ENCODE measurements at places on chromosomes 11 and 22. TPM values are rescaled to one million over a fixed set of nuclear protein-coding genes. Genes with fewer than 3 reads are reported as not detected.

PANX3 gene
- not detected for total RNA-seq

DNA sequence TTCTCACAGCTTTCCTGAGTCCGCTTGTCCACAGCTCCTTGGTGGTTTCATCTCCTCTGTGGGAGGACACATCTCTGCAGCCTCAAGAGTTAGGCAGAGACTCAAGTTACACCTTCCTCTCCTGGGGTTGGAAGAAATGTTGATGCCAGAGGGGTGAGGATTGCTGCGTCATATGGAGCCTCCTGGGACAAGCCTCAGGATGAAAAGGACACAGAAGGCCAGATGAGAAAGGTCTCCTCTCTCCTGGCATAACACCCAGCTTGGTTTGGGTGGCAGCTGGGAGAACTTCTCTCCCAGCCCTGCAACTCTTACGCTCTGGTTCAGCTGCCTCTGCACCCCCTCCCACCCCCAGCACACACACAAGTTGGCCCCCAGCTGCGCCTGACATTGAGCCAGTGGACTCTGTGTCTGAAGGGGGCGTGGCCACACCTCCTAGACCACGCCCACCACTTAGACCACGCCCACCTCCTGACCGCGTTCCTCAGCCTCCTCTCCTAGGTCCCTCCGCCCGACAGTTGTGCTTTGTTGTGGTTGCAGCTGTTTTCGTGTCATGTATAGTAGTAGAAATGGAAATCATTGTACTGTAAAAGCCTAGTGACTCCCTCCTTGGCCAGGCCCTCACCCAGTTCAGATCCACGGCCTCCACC lies 11.7 kb downstream of the RASD2 start:
- no peaks in the 10 kb centered on the region for H3K36me3 ChIP-seq
- no peaks in the 10 kb centered on the region for H3K27me3 ChIP-seq
- no peak overlapping the region for H3K27ac ChIP-seq
- no peak overlapping the region for H3K4me3 ChIP-seq
- no peak for DNase-seq

GRCh38 chr22:27315833-27316232 lies 485.7 kb downstream of the MN1 start:
- no peaks in the 10 kb centered on the region for H3K36me3 ChIP-seq
- H3K4me1 ChIP-seq: no peaks in the 10 kb centered on the region
- no peak overlapping the region for H3K27ac ChIP-seq
- no peak overlapping the region for H3K4me3 ChIP-seq
- DNase-seq: no peak

- DNase-seq: peak; percentile 73
- no peak overlapping the region for H3K27ac ChIP-seq
- H3K4me3 ChIP-seq: no peak overlapping the region
- H3K27me3 ChIP-seq: no peaks in the 10 kb centered on the region
- no peaks in the 10 kb centered on the region for H3K36me3 ChIP-seq
- no peaks in the 10 kb centered on the region for H3K4me1 ChIP-seq
Observed at GRCh38 chr11:46889689-46890475, 28.5 kb downstream of the LRP4 start.

OR52H1 gene
- 0.78 TPM for total RNA-seq

DNA sequence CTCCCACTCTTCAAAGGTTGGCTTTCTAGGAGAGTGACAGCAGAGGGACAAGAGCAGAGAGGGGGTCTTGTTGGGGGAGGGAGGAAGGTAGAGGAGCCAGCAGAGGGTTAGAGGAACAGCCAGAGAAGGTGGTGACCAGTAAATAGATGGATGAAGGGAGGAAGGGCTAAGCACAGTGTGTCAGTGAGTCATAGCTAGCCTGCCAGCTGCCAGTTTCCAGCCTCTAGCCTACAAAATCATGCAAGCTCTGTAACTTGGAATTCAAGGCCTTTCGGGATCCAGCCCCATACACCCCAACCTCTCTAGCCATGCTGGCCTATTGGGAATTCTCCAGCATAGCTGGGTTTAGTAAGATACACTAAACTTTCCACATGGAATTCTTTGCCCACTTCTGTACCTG lies 147.4 kb upstream of the TEAD1 start:
- DNase-seq: no peak
- no peak overlapping the region for H3K27ac ChIP-seq
- no peak overlapping the region for H3K4me3 ChIP-seq
- H3K27me3 ChIP-seq: no peaks in the 10 kb centered on the region
- peaks cover 6% of the 10 kb centered on the region for H3K36me3 ChIP-seq

- no peak overlapping the region for H3K27ac ChIP-seq
- H3K36me3 ChIP-seq: no peaks in the 10 kb centered on the region
- no peak for DNase-seq
- no peaks in the 10 kb centered on the region for H3K27me3 ChIP-seq
- H3K4me1 ChIP-seq: no peaks in the 10 kb centered on the region
Observed at GRCh38 chr11:63892228-63892627, 24.7 kb downstream of the RCOR2 start.

- DNase-seq: no peak
- H3K36me3 ChIP-seq: no peaks in the 10 kb centered on the region
- H3K27ac ChIP-seq: no peak overlapping the region
Observed at GRCh38 chr22:32999039-32999815, 59.0 kb downstream of the SYN3 start.

All from aorta (tissue), 5 donors.